NCI-H2107 (cell line): ENCODE measurements at places on chromosomes 16 and 17.

GRCh38 chr17:57415751-57416207 lies 159.5 kb downstream of the MSI2 start:
- DNase-seq: no peak

- no peak for DNase-seq
Measured at GRCh38 chr17:81599719-81600486, 37.0 kb downstream of the NPLOC4 start.

DNA sequence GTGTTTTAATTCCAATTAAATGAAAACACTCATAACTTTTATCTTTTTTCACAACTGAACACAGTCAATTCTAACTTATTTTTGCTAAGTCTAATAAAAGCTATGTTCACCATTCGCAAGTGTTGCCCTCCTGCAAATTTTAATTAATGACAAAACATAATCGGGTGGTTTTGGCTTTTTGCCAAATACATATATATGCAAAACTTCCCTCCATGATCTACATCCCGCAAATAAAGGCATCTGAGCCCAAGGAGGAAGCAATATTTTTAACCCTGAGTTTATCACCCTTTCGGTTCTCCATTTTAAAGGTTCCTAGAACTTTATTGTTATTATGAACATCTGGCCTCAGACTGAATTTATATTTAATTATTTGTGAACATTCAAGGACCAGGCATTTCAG lies 507.9 kb downstream of the CDH13 start:
- DNase-seq: no peak

GRCh38 chr17:30549864-30550511 lies 72.8 kb downstream of the GOSR1 start:
- no peak for DNase-seq

DNA sequence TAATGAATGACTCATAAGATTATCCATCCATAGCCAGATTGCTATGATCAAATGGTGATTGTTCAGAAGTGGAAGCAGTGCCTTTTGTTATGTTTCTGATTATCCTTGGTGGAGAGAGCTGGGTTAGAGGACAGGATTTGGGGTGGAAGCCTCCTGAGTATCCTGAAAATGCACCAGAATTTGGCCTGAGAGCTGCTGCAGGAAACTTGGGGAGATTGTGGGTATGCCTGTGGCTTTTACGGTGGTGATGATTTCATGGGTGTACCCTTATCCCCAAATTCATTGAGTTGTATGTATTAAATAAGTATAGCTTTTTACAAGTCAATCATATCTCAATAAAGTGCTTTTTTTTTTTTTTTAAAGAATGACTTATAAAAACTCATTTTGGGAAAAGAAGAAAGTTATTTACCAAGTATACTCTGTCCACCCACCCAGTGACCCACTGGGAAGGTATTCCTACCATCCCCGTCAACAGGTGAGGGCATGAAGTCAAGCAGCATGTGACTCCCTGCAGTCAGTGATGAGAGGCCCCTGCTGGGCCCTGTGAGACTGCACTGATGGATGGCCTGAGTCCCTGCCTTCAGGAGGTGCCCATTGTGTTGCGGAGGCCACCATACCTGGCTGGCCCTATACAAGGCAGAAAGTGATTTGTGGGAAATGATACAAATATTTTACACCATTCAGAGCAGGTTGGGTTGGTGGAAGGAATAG lies 28.4 kb downstream of the NKD1 start:
- DNase-seq: no peak

GRCh38 chr16:45454-45853 lies 8.0 kb downstream of the POLR3K start:
- DNase-seq: no peak

DNA sequence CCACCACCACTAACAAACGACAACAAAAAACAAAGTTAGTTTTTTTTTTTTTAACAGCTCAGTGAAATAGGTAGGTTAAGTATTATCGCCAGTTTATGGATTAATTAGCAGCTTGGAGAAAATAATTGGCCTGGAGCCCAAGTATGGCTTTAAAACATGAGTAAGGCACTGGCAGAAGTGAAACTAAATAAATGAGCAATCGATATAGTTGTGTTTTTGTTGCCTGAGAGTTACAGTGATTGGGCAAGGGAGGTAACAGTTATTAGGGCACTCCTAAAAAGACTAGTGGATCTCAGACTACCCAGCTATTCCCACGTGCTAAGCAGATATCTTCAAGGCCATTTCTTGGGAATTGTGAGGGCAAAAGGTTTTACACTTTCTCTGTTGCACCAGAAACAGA lies 2.4 kb downstream of the MLKL start:
- DNase-seq: no peak

GRCh38 chr17:11668618-11669017 lies 70.3 kb downstream of the DNAH9 start:
- DNase-seq: no peak

- no peak for DNase-seq
Measured at GRCh38 chr17:34382621-34383124, 19.6 kb upstream of the CCL1 start.

GRCh38 chr16:30893744-30894539 lies at the start of gene BCL7C:
Gene BCL7C, minus strand, starts transcription at chr16:30894077. Its CDS starts 133 bp downstream, at chr16:30893944.
- peak; percentile 66 for DNase-seq

- DNase-seq: peak; percentile 86
Measured at GRCh38 chr16:68704232-68704867, 32.7 kb upstream of the CDH1 start.

DNA sequence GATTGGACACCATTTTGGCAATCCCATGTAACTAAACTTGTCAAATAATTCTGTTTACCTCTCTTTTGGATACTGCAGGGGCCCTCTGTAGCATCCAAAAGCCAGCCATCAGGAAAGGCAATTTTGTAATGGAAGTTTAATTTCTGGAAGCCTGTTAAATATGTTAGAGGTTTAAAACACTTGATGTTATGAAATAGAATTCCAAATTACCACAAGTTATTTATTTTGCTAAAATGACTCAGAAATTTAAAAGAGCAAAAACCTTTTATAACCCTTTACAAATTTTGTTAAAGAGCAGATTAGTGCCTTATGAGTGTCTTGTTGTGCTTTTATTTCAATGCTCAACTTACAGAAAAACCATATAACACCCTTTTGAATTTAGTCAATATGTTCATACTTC lies 20.0 kb upstream of the TNFSF12 start:
- no peak for DNase-seq

DNA sequence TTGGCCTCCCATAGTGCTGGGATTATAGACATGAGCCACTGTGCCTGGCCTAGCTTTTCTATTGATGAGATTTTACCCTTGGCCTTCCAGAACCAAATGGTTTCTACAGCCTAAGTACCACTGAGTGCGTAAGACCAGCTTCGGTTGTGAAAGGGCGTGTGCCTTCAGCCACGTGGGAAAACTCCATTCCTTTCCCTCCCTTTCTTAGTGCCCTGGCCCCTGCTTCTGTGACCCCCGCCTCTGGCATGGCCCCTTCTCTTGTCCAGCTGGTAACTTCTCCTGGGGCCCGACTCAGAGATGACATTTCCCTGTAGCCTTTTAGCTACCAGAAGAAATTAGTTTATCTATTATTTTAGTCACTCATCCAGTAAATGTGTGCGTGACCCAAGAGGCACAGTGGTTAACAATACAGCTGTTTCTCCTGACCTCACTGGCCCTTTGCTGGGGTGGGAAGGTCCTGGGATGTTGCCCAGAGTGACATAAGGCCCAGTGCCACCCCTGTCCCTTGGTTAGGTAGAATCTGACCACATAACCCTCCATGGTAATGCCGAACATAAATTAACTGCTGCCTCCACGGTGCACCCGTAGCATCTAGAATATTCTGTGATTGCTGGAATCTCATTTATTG lies 97.3 kb downstream of the PLCG2 start:
- no peak for DNase-seq

- DNase-seq: no peak
Measured at GRCh38 chr17:49729069-49729468, 21.3 kb upstream of the SLC35B1 start.

GRCh38 chr17:80189611-80190010 lies 19.8 kb downstream of the CARD14 start:
- no peak for DNase-seq

- DNase-seq: no peak
Measured at GRCh38 chr16:47016700-47017133, 43.2 kb upstream of the DNAJA2 start.

GRCh38 chr17:47684535-47685193 lies 9.3 kb upstream of the TBKBP1 start:
- no peak for DNase-seq

- DNase-seq: no peak
Measured at GRCh38 chr17:55527540-55528118, 16.4 kb upstream of the SMIM36 start.

DNA sequence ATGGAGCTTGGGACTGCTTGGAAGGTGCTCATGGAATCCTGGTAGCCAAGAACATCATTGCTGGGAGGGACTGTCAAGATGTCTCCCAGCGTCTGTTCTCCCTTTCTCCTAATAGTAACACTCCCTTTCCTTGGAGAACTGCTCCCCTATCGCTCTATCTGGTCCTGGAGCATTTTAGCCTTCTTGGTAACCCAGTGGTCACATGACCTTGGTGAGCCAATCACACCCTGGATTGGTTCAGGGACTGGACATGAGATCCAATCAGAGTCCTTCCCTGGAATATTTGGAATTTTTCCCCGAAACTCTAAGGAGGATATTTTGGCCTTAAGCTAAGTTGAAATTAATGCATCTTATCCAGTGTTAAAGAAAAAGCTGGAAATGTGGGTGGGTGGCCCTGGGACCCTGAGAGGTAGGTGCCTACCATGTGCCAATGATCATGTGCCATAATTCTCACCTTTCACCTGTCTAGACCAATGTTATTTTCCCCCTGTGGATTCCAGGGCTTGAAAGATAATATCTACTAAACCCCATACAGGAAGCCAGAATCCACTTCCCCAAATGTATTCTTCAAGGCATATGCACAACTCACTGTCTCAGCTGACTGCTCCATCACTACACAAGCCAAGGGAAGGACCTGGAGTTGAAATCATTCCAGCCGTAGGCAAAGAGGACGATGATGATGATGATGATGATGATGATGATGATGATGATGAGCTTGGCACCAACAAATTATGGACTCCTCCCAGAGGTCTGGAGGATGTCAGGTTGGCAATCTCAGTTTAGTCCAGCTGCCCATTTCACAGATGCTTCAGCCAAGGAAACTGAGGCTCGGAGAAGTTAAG lies 193.2 kb downstream of the RAB11FIP4 start:
- DNase-seq: no peak
